Esophagus muscularis mucosa (tissue), 4 donors: ENCODE measurements at places on chromosomes 7 and 10. TPM values are rescaled to one million over a fixed set of nuclear protein-coding genes. Genes with fewer than 3 reads are reported as not detected.

DNA sequence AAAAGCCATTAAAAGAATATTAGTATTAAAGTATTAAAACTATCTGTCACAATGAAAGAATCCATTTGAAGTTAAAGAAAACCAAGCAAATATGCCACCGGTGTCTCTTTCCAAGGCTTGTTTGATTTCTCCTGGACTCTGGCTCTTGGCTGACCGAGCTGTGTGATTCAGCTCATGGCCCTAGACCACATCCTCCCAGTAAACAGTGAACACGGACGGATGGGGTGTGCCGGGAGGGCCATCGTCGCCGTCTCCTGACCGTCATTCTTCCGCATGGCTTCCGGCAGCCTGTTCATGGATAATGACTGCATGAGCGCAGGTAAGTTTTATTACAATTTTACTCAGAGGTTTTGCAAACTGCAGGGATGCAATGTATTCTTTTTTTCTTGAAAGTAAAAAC is 218.5 kb downstream of the DNAJB6 start:
- H3K4me1 ChIP-seq = no peaks in the 10 kb centered on the region
- H3K27ac ChIP-seq = no peak overlapping the region
- no peaks in the 10 kb centered on the region for H3K27me3 ChIP-seq
- H3K36me3 ChIP-seq = no peaks in the 10 kb centered on the region
- DNase-seq = no peak

DNA sequence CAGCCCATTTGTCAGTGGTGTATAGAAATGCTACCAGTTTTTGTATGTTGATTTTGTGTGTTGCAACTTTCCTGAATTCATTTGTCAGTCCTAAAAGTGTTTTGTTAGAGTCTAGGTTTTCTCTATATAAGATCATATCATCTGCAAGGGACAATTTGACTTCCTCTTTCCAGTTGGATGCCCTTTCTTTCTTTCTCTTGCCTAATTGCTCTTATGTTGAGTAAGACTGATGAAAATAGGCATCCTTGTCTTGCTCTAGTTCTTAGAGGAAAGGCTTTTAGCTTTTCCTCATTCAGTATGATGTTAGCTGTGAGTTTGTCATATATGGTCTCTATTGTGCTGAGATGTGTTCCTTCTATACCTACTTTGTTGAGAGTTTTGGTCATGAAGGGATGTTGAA is 161.7 kb upstream of the TPK1 start:
- no peak overlapping the region for H3K27ac ChIP-seq
- H3K4me3 ChIP-seq = no peak overlapping the region
- DNase-seq = no peak
- no peaks in the 10 kb centered on the region for H3K4me1 ChIP-seq
- H3K36me3 ChIP-seq = no peaks in the 10 kb centered on the region

GRCh38 chr7:100567751-100568175 is 5.9 kb downstream of the SAP25 start:
- peaks cover 13% of the 10 kb centered on the region for H3K4me1 ChIP-seq
- no peak overlapping the region for H3K4me3 ChIP-seq
- H3K36me3 ChIP-seq = peaks cover 35% of the 10 kb centered on the region
- no peak overlapping the region for H3K27ac ChIP-seq
- no peak for DNase-seq
- no peaks in the 10 kb centered on the region for H3K27me3 ChIP-seq

DNA sequence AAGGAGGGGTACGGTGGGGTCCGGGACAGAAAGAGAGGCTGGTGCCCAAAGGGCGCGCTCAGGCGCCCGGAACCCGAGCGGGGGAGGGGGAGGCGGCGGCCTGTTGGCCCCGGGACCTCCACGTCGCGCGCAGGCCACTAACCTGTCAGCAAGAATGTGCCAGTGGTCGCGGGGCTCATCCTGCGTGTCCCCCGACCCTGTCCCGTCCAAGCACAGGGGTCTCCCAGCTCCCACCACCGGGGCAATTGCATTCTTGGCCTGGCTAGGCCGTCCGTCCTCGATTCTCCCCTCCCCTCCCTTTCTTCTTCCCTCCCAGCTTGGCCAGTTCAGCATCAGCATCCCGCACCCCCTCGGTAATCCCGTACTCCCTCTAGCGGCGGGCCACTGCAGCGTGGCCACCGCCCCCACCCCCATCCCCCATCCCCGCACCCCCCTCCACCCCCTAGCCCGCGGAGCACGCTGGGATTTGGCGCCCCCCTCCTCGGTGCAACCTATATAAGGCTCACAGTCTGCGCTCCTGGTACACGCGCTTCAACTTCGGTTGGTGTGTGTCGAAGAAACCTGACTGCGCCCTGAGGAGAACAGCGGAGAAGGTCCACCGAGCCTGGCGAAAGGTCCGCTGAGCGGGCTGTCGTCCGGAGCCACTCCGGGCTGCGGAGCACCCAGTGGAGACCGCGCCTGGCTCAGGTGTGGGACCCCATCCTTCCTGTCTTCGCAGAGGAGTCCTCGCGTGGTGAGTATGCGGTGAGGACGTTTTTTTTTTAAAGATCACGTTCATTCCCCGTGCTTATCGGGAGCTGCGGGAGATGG is at the start of gene SGCE:
TSS of gene SGCE (minus strand) at position 286 of the 810 bp plus-strand sequence. CDS start at position 251, 35 bp downstream.
- H3K4me3 ChIP-seq = peak within 1 kb of the TSS; percentile 73
- peak within 1 kb of the TSS; percentile 84 for H3K27ac ChIP-seq
- no peaks in the 10 kb centered on the region for H3K36me3 ChIP-seq
- DNase-seq = no peak
- H3K4me1 ChIP-seq = peaks cover 3% of the 10 kb centered on the region
- H3K27me3 ChIP-seq = no peaks in the 10 kb centered on the region

GRCh38 chr7:151246102-151246850 is 2.2 kb downstream of the SMARCD3 start:
- DNase-seq = no peak
- H3K4me3 ChIP-seq = peak overlapping the region; percentile 54
- H3K36me3 ChIP-seq = peaks cover 13% of the 10 kb centered on the region
- peaks cover 67% of the 10 kb centered on the region for H3K4me1 ChIP-seq
- no peaks in the 10 kb centered on the region for H3K27me3 ChIP-seq
- H3K27ac ChIP-seq = peak overlapping the region; percentile 91

Gene LEP
- total RNA-seq = not detected

Gene CYP17A1
- not detected for total RNA-seq

Gene AKR1D1
- total RNA-seq = not detected

Gene CYP2W1
- total RNA-seq = 0.66 TPM

Gene MRPS33
- 24.5 TPM for total RNA-seq
